ENCODE measurements at places on chromosomes 2 and 18.

- DNase-seq: no peak
Observed at GRCh38 chr2:128797533-128797932, 478.9 kb upstream of the HS6ST1 start.

DNA sequence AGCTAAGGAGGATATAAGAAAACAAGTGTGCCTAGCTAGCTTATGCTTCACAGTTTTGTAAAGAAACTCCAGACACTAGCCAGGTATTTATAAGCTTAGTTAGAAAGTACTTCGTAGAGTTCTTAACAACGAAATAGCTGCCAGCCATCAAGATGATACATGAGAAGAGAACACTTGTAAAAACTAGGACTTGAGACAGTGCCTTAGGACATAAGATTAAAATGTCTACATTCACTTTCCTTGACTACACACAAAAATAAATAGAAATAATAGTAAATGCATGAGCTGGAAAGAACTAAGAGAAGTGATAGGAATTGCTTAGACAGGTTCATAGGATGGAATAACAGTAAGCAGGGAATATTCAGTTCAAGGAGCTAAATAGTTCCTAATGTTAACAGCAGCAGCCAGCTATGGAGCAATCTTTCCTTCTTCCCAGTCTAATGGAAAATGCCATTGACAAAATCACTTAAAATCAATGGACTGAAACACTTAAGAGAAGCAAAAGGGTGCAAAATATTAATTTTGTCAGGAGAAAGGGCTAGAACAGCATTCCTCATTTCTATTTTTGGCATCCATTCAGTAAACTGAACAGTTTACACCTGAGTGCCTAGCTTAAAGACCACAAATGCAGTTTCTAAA, 186.6 kb downstream of the PDE11A start:
- no peak for DNase-seq

- DNase-seq: no peak
Observed at GRCh38 chr18:32893915-32894314, 121.1 kb upstream of the KLHL14 start.

DNA sequence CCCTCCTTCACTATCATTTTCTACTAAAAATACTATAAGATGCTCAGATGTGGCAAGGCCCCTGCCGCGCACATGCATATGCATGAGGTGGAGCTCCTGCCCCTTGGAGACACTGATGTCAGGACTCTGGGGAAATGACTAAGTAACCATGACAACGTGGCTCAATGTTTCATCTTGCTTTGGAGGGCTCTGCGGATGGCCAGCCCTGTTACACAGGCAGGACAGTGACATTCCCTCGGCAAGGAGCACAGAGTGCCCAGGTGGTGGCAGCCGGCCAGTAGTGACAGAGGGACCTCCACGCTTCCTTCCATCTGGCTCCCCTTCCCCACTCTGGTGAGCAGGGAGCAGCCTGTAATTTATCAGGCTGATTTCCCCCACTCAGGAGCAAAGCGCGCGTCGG, 364.1 kb downstream of the SS18 start:
- peak; percentile 91 for DNase-seq

DNA sequence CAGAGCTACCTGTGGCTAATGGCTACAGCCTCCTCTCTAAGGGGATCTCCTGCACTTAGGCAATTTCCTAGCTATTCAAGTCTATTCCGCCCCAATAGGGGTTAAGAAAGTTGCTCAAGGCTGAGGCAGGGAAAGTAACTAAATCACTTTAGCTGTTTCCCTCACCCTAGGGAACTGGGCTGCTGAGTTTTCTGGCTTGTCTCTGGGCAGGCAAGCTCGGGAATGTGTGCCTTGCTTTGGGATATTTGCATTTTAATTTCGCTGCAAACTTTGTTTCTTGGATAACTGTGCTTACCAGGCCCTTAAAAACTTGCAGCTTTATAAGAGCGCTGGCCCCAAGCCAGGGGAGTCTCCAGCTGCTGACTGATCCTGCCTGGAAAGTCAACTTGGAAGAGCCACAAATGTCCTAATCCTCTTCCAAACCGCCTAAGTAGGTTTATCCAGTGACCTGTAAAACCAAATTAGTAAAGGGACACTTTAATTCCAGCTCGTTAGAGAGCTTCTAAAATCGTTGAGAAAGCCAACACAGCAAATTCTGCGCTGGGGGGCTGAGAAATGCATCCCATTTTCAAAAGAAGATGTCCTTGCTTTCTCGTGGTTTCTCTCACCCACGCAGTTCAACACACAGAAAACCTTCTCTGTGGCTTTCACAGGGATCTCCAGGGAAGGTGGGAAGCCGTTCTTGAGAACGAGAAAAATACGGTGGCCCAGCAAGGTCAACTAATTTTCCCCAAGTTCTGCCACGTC, 59.5 kb upstream of the SP3 start:
- DNase-seq: no peak

- DNase-seq: no peak
Observed at GRCh38 chr18:12015416-12016062, 34.2 kb downstream of the IMPA2 start.

DNA sequence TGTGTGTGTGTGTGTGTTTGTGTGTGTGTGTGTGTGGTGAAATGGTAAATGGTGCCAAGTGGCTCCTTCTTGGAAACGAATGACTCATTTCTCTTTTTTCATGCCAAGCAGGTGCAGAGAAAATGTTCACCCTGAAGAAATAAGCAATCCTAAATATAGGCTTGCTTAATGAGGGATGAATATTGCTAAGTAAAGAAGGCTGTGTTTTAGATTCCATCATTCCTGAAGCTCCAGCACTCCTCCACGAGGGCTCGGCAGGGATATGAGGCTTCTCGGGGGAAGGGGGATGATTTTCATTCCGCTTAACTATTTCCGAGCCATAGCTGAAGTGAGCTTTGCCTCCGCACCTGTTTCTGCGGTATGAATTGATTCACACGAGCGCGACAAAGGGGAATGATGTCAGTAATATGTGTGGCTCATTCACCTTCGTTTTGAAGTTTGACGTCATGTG, 72.9 kb downstream of the TSN start:
- no peak for DNase-seq

- no peak for DNase-seq
Observed at GRCh38 chr2:118309946-118310680, 221.8 kb downstream of the INSIG2 start.

DNA sequence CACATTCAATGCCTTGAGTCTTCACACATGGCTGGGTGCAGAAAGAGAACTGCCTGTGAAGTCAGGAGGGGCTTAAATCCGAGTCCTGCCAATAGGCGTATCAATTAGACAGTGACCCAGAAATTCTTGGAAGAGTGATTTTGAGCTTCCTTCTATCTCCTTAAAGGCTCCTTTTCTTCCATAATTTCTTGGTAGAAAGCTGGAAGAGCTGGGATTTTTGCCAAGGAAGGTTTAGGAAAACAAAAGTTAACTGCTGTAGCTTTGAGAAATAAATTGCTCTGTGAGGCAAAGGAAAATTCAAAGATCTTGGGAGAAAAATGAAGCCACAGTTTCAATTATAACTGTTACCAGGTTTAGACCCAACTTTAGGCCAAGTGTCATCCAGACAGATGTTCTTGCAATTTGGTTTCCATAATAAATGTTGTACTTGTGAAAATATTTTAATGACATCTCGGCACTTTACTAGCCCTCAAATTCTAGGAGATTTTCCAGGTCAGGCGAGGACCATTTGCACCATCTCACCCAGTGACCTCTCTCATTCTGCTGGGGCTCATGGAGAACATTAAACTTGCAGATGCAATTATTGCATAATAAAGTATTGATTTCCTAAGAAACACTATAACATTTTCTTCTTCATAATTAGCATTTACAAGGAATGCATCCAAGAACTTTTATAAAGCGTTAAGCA, 329.7 kb upstream of the MEIS1 start:
- no peak for DNase-seq

DNA sequence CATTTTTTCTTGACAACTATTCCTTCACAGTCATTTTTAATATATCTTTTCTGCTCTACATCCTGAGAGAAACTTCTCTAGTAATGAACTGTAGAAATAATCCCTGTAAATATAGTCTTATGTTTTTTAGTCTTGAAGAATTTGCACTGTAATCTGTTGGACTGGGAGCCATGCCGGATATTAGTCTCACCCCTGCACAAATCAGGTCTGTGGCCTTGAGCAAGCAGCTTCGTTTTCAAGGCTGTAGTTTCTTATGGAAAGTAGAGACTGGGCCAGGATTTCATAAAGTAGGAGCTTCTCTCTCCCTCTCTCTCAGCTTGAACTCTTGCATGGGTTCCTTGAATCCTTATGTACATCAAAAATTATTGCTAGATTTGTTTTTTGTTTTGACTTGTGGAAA, 8.7 kb downstream of the FARP2 start:
- DNase-seq: no peak

DNA sequence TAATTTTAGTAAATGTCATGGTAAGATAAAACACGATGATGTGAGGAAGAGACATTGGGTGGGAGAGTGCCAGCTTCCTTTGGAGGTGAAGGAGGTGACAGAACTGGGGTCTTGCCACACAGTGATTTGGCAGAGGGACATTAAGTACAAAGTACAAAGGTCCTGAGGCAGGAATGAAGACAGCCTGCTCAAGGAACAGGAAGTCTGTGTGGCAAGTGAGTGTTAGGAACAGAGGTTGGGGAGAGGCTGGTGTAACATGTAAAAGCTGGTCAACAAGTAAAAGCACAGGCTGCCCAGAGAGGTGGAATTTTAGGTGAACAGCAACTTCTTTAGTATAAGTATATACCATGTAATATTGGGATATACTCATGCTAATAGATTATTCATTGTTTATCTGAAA, 73.1 kb downstream of the INPP5D start:
- DNase-seq: no peak

DNA sequence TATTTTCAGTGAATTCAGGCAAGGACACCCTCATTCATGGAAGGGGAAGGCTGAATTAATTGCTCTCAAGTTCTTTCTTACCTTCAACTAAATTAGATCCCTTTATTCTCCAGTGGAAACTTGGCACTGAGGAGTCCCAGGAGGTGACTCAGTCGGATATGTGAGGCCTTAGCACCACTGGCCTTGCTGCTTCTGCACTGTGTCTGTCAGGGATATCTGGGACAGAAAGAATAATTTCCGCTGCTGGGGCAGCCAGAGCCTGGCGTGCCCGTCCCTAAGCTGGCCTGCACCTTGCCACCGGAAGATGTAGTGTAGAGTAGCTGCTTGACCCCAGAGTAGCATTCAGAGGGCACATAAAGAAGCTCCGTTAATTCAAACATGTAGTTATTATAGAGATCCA, 53.4 kb downstream of the LIMS1 start:
- DNase-seq: no peak

DNA sequence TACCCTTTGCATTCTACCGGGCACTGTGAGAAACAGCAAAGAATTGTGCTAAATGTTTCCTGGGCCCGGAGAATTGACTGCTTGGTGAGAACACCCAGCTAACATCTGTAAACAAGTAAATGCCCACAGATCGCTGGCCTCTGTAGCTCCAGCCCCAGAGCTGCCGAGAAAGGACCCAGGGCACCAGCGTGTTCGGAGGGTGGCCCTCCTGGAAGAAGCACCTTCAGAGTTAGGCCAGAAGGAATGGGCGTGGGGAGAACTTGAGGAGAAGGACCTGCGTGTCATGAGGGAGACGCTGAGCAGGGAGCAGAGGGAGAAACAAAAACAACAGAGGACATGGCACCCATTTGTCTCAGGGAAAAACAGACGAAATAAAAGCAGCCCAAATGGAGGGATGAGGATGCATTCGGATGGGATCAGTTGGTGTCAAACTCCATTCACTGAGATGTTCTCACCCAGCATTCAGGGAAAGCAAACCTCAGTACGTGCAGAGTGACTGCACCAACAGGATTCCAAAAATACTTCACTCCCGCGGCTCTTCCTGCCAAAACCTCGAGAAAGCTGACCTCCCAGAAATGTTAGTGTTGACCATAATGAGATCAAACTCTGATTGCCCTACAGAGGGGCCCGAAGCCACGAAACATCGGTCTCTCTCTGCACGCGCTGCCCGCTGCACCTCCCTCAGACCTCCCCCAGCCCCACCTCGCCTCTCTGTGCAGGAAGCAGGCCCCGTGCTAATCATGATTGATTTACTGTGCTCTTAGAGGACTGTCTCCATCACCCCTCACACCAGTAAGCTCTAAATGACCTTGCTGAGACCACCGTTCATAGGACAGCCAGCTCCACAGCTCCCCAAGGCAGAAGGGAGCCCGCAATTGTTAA, 376.3 kb upstream of the SALL3 start:
- no peak for DNase-seq

GRCh38 chr2:228846161-228846560, 424.9 kb downstream of the PID1 start:
- no peak for DNase-seq

DNA sequence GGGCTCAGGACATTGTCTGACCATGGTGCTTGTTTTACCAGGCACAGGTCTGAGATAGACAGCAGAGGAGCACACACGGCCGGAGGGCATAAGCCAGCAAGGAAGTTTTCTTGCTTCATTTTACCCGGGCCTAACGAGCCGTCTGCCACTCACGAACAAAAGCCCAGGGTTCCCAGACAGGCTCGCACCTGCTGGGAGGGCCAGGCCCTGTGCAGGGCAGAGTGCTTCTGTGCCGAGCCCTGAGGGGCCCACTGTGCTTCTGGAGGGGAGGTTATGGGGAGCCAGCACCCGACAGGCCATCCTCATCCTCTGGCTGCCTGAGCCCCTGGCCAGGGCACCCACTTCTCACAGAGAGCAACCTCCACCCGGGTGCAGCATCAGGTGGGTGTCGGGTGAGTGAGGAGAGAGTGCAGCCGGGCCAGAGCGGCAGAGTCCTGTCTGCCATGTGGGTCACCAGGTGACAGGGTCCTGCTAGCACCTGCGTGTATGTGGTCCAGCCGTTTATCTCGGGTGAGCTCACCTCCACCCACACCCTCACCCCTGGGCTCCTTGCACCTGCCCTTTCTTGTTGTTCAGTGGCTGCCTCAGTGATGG, 297.9 kb downstream of the NDUFA10 start:
- no peak for DNase-seq

GRCh38 chr2:168742258-168742932, 60.0 kb upstream of the NOSTRIN start:
- no peak for DNase-seq

DNA sequence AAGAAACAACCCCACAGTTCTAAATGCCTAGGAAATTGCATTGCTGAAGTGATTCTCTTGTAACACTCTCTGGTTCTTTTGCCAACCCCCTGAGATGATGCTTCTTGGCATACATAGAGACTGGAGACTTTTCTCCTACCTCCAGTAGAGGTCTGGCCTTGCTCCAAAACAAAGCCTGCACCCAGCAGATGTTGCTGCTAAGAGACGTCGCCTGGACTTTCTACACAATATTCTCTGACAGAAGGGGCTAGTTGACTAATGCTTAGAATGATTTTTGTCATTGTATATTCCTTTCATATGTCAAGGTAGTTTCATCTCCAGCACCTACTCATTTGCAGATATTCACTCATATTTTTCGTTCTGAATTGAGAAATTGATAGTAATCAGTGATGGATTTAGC, 24.6 kb downstream of the SOWAHC start:
- no peak for DNase-seq

GRCh38 chr18:79480171-79481045, 84.7 kb downstream of the NFATC1 start:
- DNase-seq: no peak
